ENCODE measurements at places on chromosomes 7 and 10.

DNA sequence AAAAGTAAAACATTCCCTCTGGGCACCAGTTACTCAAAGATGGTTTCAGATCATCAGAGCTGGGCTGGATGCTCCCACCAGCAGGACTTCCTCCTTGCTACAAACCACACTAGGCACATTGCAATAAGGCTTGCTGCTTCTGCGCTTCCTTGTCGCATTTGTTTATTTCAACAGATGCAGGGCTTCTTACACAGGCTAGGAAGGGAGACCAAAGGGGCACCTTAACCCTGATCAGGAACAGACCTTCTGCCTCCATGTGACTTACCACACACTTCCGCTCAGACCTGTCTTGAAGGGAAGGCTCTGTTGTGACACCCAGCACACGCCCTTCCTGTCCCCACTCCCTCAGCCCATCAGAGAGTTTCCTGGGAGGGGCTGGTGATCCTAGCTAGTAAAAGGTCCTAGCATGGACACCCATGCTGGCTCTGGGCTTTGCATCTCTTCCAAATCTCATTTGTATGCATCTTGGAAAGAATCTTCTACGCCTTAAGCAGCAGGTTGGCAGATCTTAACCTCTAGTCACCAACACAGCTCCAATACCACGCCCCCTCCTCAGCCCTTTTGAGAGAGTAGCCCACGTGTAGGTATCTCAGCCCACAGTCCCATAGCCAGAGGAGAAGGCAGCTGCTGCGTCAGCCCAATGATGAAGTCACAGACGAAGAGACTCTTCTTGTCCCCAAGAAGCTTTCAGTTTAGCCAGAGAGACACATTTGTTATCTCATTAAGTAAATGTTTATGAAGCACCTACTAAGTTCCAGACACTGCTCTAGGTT lies 47.1 kb upstream of the SVIL start:
- no peak for DNase-seq

DNA sequence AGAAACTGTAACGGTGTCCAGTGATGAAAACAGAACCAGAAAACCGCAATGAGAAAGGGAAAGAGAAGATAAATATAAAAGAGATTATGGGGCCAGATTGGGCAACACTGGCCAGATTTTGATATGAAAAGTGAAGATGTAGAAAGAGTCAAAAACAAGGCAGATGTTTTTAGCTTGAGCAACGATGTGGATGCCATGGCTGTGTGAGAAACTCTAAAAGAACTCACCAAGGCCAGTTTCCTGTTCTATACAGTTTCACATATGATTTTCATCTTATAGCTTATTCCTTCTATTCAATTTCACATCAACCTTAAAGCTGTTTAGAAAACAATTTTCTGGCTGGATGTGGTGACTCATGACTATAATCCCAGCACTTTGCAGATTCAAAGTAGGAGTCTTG lies 36.3 kb downstream of the CSTF2T start:
- no peak for DNase-seq

DNA sequence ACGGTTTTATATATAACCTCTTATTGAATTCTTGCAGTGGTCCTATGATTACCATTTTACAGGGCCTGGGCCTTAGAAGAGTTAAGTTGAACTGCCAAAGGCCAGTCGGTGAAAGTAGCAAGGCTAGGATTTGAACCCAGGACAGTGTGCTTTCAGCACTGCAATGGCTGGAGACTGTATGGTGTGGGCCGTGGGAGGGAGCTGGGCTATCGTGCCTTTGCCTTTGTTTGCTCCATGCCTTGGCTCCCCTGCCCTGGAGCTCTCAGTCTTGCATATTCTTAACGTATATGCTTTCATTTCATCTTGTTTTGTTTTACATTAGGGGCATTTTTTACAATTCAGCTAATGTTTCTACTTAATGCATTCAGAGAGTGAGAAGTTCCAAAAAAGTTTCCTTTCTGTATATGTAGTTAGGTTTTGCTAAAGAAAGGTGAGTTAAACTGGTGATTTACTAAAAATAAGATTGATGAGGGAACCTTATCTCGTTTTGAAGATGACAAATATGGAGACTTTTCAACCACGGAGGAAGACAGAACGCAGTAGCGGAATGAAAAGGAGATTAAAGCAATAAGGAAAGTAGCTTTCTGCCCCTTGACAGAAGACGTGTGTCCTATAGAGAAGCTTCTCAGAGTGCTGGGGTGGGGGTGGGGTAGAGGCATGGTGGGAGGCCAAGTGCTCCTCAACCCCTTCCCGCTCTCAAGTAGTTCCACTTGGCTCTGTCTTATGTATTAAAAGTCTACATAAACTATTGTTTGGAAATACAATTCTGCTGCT lies 82.5 kb downstream of the RTKN2 start:
- no peak for DNase-seq

DNA sequence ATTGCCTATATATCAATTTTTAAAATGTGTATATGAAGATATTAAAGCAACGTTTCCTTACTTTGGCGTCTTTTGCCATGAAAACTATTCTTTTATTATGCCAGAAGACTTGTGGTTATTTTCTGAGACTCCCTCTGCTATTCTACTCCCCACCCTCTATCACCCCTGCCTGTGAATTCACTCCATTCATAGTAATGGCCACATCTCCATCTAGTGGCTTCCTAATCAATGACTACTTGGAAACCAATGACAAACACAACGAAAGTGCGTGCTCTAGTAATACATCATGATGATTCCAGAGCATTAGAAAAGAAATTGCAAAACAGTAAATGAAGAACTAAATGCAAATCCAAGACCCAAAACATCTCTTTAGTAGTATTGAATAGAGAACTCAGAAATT lies 186.7 kb upstream of the HGF start:
- no peak for DNase-seq

GRCh38 chr7:43193893-43194292 lies 81.4 kb downstream of the HECW1 start:
- DNase-seq: no peak

DNA sequence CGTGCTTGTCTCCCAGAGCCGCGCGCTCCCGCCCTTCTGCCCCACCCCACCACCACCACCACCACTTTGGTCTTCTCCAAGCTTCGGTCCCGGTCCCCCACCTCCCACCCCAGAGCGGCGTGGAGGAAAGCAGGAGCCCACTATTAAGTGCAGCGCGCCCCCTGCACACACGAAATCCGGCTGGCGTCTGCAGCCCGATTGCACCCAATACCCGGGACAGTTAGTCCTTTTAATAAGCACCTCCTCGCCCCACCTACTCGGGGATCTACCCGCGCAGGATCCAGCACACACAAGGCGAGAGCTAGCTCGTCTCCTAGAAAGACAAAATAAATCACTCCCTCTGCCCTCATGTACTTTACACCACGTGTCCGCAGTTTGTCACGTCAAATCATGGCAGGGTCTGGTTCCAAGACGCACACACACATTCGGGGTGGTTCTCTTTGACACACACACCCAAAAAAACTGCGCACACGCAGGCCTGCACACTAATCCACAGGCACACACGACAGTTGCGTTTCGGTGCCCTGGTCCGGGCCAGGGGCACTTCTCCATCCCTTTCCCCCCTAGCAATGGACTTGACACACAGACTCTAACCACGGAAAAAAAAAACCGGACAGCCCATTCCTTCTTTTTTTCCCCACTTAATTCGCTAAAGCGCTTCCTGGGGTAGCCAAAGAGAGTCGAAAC lies 1.6 kb downstream of the SFMBT2 start:
- peak; percentile 25 for DNase-seq

- DNase-seq: no peak
Observed at GRCh38 chr7:37769726-37770125, 78.7 kb upstream of the NME8 start.

DNA sequence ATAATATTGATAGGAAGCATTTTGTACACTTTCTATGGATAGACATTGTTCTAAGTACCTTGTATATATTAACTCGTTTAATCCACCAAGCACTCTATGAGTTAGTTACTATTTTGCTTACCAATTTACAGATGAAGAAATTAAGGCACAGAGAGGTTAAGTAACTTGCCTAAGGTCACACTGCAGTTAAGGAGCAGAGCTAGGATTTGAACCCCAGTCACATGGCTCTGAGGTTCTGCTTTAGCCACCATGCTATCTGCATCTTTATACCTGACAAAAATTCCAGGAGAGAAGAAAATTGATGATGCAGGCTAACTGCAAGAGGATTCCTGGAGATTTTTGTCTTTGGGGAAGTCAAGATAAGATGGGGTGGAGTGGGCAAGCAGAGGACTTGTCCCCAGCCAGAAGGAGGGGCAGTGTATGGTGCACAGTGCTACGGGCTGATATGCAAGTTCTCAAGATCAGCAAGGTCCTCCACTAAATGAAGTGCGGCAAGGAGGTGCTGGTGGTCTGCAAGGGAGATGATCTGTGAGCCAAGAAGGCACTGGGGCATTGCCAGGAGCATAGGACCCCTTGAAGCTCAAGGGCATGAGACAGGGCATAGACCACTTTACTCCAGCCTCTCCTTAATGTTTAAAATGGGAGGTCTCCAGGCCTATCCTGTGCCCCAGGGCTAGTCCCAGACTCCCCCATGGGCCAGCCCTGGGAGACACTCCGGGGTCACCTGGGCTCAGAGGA lies 430.6 kb downstream of the RPS24 start:
- DNase-seq: no peak

DNA sequence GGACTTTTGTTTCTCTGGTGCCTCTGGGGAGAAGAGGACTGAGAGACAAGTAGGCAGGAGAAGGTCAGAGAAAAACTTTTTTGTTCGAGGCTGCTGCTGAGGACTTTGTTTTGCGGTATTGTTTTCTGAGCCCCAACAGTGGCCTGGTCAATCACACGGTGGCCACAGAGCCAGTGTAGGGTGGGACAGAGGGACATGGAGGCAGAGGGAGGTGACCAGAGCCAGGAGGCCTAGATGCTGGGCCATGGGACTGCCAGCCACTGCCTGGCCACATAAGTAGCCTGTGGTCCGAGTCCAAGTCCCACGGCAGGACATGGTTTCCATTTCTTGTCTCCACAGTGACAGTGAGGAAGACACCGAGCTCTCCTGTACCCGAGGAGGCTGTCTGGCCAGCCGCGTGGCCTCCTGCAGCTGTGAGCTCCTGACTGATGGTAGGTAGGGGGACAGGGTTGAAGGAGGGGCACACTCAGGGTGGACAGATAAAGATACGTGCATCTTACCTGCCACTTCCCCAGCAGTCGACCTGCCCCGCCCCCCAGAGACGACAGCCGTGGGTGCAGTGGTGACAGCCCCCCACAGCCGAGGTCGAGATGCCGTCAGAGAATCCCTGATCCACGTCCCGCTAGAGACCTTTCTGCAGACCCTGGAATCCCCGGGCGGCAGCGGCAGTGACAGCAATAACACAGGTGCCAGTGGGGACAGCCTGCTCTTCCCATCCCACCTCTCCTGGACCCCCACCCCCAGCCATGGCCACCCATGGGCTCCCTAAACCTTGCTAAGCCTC lies 27.5 kb downstream of the SH2B2 start:
- DNase-seq: no peak

DNA sequence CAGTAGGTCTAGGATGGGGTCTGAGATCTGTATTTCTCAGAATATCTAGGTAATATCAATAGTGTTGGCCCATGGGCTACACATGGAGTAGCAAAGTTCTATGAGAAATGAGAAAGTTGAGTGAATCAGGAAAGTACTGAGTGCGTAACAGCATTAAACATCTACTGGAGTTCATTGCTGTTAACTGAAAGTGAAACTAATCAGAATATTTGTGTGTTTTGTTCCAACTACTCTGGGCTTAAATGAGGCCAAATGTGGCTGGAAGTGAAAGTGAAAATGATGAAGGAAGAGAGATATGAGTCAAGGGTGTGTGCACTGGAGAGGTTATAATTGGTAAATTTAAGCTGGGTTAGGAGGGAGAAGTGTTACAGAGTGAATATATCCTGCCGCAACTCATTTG lies 46.5 kb downstream of the TMEM106B start:
- DNase-seq: no peak

Measured in psoas muscle (tissue), 8 donors.